ENCODE measurements at places on chromosomes 7 and 10. TPM values are rescaled to one million over a fixed set of nuclear protein-coding genes. Genes with fewer than 3 reads are reported as not detected.

Gene MYL10
- not detected for total RNA-seq

DNA sequence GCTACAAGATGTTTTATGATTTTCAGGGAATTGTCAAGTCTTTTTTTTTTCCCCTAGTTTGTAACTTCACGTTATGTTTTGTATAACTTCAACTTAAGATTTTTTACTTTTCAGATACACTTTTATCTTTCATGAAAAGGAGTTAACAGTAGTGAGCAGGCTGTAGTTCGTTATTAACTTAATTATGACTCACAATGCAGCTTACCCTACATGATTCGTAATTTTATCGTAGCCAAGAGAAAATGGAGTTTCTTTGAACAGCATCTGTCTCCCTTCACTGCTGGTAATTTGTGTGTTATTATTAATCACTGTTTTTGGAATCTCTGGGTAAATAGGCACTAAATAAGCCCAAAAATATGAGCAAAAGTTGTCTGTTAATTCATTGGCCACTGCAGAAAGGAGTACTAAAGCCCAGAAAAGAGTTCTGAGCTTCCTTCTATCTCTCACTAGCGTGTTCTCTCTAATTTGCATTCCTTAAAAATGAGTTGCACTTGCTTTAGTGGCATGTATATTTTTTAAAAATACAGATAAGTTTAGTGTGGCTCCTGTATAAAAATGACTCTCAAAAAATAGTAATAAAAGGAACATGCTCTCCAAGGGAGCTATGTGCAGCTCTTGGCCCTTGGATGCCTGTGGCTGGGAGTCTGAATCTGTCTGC, 36.1 kb downstream of the RALA start:
- DNase-seq, result no peak

GRCh38 chr7:102258749-102259107, 27.9 kb upstream of the SH2B2 start:
- DNase-seq, result no peak

- no peak for DNase-seq
Measured at GRCh38 chr7:6057316-6058129, 26.3 kb downstream of the ANKRD61 start.

DNA sequence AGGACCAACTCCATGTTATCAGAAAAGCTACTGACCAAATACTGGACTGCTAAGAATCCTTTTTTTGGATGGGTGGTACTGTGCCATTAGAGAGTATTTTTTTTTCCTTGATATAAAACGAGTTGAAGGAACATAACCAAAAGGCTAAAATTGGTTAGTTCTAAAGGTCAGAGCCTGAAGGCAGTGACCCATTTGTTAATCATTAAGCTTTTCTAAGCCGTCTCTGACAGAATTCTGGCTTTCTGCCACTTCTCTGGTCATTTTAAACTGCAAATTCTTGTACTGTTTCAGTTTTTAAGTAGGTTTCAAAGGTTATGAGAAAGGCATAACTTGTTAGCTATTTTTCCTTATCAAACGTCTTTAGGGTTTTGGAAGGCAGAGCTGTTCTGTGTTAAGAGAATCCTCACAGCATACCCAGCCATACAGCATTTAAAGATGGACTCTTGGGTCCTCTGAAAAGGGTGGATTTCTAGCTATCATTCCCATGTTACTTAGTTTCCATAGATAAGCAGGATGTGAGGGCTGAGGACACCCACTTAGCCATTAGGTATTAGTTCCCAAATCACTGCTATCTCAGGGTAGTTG, 196.8 kb downstream of the RNLS start:
- no peak for DNase-seq

Data from liver (tissue), 10 donors.